ENCODE measurements at places on chromosomes 13 and 19.

GRCh38 chr13:80164462-80164861 is 176.5 kb downstream of the SPRY2 start:
- DNase-seq, result no peak

DNA sequence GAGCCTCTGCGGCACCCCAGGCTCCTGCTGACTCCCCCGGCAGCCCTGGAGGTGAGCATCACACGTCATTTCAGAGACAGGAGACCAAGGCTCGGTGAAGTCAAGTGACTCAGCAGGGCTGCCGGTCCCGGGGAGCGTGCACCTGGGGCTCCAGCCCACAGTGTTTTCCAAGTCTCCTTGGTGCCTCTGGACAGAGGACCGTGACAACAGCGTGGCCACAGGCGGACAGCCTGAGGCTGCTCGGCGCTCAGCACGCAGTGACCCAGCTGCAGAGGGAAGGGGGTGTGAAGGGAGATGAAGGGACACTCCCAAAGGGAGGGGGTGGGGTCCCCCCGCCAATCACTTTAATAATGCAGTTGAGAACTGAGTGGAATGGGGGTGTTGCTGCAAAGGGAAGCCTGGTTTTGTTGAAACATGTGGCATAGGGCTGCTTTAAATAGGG is 17.5 kb upstream of the ASPDH start:
- no peak for DNase-seq

GRCh38 chr13:37412241-37412921 is 186.2 kb downstream of the POSTN start:
- no peak for DNase-seq

DNA sequence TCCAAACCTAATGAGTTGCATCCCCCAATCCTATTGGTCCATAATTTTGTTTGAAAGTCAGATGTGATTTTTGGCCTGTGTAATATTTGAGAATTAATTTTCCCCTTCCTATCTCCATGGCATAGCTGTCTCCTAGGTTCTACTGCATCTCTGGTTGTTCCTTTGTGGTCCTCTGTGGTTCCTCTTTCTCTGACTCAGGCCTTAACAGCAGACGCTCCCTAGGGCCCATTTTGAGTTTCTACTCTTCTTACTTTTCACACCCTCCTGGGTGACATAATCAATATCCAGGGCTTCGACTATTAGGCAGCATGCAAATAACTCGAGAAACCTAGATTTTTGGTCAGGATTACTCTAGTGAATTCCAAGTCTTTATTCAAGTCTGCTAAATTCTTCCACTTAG is 160.7 kb downstream of the RFC3 start:
- no peak for DNase-seq

DNA sequence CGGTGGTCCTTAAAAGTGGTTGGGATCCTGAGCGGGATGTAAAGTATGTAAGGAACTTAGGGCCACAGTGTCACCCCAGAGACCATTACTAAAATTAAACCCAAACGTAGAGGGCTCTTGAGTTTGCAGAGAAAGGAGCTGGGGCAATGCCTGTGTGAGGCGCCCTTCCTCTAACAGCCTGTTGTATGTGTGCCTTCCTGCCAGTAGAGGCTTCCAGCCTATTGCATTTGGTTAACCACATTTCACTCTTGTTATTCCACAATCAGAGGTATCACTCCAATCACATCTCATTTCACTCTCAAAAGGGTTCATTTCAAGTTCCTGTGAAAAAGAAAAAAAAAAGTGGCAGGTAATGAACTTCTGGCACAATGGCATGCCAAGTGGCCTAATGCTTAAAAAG is 29.4 kb downstream of the DIAPH3 start:
- no peak for DNase-seq

DNA sequence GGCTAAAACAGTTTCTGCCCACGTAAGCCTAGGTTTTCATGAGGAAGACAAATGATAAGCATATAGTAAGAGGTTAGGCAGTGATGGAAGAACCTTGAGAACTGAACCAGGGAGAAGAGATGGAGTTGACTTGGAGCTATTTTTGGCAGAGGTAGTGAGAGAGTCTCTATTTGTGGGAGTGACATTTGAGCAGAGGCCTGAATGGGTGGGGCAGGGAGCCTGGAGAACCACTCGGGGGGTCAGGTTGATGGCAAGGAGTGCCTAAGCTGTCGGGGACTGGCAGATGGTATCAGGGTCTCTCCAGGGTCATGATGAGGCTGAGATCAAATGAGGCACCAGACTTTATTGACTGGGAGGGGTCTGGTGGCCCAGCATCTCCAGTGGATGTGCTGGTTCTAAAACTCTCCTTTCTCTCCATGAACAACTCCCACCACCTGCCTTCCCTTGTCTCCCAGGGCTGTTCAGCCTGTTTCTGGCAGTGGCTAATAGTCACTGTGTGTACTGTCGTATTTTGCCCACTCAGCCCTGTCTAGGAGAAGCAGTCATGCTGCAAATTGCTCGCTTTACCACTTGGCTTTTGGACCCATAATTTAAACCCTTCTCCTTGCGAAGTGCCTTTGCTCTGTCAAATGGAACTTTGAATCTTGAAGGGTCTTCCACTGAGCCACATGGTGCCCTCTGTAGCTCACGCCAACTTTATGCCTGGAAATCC is 3.6 kb downstream of the MAU2 start:
- DNase-seq, result no peak

DNA sequence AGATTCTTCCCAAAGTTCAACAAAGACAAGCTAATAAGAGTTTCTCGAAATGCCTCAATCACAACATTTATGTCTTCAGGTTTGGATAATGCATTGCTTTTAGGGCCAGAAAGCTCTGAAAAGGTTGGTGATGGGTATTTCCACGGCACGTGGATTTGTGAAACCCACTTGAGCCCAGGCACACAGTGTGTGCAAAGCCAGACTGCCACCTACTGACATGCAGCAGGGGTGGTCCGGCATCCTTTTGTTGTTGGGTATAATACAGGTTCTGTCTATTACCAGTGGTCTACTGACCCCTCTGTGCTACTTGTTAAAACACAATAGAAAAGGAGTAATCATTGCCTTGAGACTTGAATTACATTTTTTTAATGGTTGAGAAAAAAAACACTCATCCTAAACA is 225.6 kb downstream of the RAP2A start:
- no peak for DNase-seq

DNA sequence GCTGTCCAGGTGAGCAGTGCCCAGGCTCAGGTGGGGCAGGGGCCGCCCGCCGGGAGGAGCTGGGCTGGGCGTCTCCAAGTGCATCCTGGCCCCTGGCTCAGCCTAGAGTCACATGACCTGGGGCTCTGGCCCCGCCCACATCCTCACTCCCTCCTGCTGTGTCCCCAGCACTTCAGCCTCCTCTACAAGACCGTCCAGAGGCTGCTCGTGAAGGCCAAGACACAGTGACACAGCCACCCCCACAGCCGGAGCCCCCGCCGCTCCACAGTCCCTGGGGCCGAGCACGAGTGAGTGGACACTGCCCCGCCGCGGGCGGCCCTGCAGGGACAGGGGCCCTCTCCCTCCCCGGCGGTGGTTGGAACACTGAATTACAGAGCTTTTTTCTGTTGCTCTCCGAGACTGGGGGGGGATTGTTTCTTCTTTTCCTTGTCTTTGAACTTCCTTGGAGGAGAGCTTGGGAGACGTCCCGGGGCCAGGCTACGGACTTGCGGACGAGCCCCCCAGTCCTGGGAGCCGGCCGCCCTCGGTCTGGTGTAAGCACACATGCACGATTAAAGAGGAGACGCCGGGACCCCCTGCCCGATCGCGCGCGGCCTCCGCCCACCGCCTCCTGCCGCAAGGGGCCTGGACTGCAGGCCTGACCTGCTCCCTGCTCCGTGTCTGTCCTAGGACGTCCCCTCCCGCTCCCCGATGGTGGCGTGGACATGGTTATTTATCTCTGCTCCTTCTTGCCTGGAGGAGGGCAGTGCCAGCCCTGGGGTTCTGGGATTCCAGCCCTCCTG is 16.8 kb upstream of the CELF5 start:
- DNase-seq, result no peak

- DNase-seq, result no peak
Observed at GRCh38 chr19:54383330-54383729, 18.6 kb upstream of the LAIR1 start.

DNA sequence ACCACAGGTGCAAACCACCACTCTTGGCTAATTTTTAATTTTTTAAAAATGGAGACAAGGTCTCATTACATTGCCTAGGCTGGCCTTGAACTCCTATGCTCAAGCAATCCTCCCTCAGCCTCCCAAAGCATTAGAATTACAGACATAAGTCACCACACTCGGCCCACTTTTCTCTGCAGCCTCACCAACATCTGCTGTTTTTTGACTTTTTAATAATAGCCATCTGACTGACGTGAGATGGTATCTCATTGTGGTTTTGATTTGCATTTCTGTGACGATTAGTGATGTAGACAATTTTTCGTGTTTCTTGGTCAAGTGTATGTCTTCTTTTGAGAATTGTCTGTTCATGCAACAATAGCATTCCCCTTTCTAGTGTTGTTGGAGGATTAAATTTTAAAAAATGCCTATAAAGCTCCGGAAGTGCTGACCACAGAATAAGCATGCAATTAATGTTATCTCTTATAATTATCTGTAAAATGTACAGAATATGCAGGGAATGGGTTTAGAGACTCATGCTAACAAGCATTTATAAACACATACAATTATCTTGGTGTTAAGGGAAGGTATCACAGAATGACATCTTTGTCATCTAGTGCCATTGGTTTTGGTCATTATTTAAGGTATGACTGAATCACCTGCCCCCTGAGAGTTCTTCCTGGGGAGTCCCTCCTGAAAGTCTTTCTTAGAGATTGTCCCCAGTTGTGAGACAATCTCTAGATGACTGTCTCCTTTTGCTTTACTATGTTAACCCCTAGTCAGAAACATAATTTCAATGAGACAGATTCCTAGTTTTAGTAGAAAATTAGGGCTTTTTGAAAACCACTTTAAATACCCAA is 118.5 kb upstream of the SERTM1 start:
- DNase-seq, result no peak

DNA sequence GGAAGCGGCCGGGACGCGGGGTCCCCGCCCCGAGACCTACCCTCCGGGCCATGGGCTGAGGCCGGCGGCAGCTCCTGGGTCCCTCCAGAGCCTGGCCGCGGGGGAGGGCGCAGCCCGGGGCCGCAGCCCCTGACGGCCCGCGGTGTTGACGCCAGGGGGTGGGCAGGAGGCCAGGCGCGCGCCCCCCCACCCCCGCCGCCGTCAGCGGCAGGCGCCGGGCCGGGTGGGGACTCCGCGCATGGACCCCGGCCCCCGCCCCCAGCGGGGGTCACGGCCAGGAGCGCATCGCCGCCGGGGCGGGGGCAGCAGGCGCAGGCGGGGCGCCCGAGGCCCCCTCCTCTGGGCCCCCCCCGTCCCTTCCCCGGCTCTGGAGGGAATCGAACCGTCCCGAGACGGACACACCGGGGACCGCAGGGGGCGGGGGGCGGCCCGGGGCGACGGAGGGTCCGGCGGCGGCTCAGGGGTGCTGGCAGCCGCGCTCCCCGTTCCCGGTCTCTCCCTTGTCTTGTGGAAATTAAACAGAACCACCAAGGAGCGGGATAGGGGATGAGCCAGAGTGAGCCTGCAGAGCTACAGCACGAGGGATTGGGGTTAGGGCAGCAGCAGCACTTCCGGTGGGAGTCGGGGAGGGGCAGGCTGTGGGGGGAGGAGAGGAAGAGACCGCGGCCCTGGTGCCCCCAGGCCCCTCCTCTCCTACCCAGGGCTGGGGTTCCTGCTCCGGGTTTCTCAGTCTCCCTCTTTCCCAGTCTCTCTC is at the start of gene MEIS3:
Gene MEIS3 (minus strand): TSS at position 498 of the 754 bp plus-strand sequence. CDS start 446 bp downstream, at position 52.
- no peak for DNase-seq

DNA sequence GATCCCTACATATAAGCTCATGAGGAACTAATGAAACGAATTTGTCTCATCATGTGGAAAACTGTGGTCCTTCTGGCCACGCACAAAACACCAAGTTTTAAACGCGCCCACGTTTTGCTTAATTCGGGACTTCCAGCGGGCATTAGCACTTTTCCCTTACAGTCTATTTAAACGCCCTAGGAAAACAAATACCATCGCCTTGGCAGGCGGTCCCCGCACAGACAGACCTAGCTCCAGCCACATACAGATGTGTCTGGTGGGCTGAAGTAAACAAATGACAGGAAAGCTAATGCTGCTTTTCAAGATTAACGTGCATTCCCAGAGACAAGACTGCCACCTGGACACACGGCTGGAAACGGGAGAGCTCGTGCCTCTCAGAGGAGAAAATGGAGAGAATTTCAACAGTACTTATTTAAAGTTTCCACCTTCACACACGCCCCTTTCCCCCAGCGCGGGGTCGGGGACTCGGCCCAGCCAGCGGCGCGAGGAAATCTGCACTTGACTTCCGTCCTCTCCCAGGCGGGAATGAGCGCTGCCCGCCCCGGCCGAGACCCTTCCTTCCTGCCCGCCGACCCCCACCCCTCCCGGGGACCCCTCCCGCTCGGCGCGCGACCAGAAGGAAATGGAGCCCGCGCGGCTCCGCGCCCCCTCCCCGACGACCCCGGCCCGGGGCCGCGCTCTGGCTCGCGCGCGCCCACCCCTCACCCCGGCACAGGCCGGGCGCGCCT is 931 bp downstream of the USP12 start:
- DNase-seq, result no peak

DNA sequence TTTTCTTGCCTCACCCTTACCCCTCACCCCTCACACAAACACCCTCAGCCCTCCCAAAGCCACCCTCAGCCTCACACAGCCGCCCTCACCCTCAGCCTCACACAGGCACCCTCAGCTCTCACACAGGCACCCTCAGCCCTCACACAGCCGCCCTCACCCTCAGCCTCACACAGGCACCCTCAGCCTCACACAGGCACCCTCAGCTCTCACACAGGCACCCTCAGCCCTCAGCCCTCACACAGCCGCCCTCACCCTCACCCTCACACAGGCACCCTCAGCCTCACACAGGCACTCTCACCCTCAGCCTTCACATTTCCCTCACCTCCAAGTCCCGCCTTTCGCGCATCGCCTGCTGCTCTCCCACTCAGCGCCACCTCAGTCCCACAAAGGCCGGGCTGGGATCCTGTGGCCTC is 287 bp upstream of the ZSCAN22 start:
- no peak for DNase-seq

DNA sequence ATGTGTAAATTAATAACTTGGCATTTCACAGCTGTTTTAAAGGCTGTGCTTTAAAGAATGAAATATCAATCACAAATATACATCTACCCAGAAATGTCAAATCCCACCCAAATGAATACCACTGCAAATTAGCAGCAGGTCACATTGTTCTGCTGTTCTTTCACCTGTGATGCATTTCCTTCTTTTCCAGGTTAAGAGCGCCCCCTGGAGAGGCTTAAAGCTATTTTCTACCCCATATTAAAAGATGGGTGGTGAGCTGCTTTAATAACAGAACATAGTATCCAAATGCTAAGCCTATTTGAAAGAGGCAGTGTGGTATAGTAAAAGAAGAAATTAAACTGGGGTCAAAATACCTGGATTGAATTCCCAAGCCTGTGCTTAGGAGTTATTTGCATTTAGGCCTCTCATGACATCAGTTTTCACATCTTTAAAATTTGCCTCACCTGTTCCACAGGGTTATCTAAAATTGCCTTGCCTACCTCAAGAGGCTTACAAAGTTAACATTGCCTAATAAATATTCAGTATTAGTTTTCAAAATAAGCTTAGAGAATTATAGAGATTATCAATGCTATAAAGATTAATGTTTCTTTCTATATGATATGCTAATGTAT is 396.9 kb upstream of the SLITRK5 start:
- DNase-seq, result no peak

GRCh38 chr19:40717880-40718773 is 1.2 kb downstream of the ITPKC start:
- no peak for DNase-seq
